ENCODE measurements at places on chromosomes 5 and 9.

- DNase-seq: no peak
These were observed 6.4 kb upstream of the NOL6 start for GRCh38 chr9:33480106-33480505.

DNA sequence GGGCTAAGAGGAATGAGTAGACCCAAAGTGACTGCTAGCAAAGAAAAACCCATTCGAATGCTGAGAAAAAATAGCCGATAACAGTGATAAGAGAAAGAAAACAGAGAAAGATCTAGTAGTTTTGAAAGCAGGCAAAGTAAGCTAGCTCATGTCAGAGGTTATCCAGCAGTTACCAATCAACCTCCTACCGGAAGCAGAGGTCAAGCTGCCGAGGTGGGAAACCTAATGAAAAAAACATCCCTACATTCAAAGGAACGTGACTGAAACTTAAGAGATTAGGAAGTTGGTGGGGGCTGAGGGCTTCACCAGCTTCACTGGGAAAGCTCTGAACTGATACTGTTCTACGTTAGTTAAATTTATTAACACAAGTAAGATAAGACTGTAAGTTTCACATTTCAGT lies 32.6 kb downstream of the SSBP2 start:
- no peak for DNase-seq

DNA sequence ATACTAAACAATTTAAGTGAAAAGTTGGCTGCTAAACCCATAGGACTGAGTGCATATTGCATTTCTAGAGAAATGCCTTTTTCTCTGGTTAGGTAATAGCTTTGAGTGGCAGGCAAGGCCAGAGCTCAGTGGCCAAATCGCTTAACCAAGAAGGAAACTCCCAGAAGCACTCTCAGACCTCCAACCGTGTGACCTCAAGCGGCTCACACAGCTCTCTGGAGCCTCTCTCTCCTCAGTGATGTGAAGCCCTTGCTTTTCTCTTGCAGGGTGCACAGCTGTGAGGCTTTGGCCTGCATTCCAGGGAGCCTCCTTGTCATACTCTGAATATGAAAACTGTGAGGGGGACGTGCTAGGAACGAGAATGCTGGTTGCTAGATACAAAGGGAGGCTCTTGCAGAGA lies 106.7 kb downstream of the INSYN2B start:
- DNase-seq: no peak

- no peak for DNase-seq
These were observed 23.4 kb upstream of the GLRA1 start for GRCh38 chr5:151947931-151948608.

- no peak for DNase-seq
These were observed 6.3 kb downstream of the CRHBP start for GRCh38 chr5:76958991-76959767.

DNA sequence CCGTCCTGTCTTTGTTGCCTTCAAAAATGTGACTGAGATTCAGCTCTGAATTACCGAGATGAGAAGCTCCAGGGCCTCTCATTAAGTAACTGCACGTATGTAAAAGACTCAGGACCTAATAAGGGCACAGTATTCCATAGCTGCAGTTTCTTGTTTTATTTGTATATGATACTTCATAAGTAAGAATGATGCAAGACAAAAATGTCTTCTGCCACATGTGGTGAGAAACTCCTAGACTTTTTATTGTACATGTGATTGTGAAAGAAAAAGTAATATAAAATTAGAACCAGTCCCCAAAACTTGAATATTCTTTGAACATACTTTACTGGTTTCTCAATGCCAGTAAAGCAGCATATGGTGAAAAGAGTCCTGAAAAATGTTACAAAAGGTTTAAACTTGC lies 110.1 kb upstream of the OTULINL start:
- DNase-seq: no peak

GRCh38 chr5:175025077-175025476 lies 300.7 kb downstream of the MSX2 start:
- no peak for DNase-seq

GRCh38 chr9:115850548-115851304 lies 302.9 kb upstream of the PAPPA start:
- DNase-seq: no peak

GRCh38 chr9:36007316-36007708 lies 29.4 kb upstream of the RECK start:
- no peak for DNase-seq

DNA sequence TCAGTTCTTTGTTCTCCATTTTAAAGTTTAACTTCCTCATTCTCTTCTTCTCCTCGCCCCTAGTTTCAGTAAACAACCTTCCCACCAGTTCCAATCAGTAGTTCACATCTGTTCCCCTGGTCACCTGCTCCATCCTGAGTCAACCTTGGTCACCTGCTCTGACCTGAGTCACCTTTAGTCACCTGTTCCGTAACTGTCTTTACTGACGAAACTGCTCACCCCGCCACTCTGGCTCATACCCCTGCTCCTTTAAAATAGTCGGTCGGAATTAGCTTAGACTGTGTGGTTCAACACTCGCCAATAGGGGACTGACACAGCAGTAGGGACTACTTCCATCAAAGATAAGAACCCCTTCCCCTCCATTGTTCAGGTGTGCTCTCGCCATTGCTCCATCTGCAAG lies 76.3 kb upstream of the GPBP1 start:
- DNase-seq: no peak

GRCh38 chr5:159257007-159257406 lies 6.1 kb upstream of the UBLCP1 start:
- DNase-seq: no peak

DNA sequence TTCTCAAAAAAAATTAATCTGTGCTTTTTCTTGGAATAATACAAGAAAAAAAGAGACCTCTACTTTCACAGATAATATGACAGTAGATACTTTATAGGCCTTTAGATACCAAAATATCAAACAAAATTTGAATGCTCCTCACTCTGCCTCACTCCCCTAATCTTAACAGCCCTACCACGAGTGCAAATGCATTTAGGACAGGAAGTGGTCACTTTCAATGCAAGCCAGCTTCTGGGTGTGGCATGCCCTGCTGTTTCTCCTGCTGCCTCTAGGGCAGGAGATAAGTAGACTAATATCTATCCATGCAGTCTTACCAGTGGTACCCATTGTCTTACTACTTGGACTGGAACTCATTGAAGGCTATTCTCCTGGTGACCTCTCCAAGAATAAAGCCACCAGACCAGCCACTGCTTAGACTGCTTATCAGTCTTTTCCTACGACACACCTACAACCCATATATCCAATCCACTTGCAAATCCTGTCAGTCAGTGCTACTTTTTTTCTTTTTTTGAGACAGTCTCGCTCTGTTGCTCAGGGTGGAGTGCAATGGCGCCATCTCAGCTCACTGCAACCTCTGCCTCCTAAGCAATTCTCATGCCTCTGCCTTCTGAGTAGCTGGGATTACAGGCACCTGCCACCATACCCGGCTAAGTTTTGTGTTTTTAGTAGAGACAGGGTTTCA lies 23.0 kb downstream of the FRRS1L start:
- no peak for DNase-seq

DNA sequence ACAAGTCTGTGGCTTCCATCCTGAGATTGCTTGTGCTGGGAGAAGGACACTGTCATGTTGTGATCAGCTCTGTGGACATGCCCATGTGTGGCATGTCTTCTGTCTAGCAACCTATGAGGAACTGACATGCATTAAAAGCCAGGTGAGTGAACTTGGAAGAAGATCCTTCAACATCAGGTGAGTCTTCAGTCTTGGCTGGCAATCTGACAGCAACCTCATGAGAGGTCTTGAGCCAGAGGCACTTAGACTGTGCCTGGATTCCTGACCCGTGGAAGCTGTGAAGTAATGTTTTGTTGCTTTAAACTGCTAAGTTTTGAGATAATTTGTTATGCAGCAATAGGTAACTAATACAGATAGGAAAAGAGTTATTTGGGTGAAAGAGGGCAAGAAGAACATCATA lies 6.8 kb upstream of the TCERG1 start:
- DNase-seq: no peak
